Brain microvascular endothelial cell (primary cell): ENCODE measurements at places on chromosomes 7 and 10.

GRCh38 chr7:30502470-30503251, 2.0 kb downstream of the GGCT start:
- DNase-seq = no peak

DNA sequence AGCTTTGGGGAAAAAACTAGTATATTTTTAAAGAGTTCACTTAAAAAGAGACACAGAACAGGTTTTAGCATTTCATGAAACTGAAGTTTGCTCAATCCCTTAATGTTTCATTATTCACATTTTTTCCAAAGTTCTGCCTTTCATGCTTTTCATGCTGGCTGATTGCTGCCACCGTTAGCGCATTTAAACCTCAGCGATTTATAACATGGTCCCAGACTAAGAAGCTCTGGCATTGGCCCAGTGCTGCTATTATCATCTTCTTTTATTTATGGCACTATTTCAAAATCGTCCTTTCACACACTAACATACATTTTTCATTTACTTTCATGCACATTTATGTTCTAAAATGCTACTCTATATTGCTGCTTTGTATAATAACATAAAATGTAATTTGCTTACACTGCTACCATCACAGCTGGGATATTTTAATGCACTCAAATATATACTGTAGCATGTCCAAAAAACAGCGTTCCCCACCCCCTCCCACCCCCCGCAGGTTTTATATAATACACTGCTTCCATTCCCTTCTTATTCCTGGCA, 141.9 kb downstream of the MPP7 start:
- no peak for DNase-seq

- no peak for DNase-seq
Observed at GRCh38 chr7:20784388-20785156, 2.1 kb downstream of the SP8 start.

GRCh38 chr7:95509199-95509598, 23.5 kb downstream of the ASB4 start:
- DNase-seq = peak; percentile 82
